ENCODE measurements at places on chromosomes 7 and 10.

GRCh38 chr10:20855398-20856038 lies 41.6 kb downstream of the NEBL start:
- DNase-seq: no peak

GRCh38 chr10:103828587-103829197 lies 26.7 kb downstream of the SH3PXD2A start:
- DNase-seq: no peak

- DNase-seq: no peak
These were observed 9.2 kb downstream of the MKI67 start for GRCh38 chr10:128116851-128117615.

GRCh38 chr10:124992462-124993344 lies 50.8 kb downstream of the ZRANB1 start:
- no peak for DNase-seq

GRCh38 chr10:79310911-79311573 lies 36.2 kb upstream of the PPIF start:
- no peak for DNase-seq

DNA sequence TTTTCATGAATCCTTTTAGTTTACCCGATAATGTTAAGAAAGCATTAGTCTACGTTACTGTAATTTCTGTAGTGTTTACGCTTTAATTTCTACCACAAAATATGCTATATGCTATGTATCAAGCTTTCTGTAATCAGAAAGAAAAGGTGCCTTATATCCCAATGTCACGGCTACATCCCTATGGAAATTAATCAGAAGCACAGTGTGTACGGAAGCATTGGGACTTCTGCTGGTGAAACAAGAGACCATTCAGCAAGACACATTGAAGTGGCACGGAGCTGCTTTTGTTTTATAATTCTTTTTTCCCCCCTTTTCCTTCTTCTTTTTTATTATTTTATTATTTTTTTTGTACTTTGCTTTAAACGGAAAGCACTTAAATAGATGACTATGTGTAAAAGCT lies 31.2 kb upstream of the SH2B2 start:
- no peak for DNase-seq

DNA sequence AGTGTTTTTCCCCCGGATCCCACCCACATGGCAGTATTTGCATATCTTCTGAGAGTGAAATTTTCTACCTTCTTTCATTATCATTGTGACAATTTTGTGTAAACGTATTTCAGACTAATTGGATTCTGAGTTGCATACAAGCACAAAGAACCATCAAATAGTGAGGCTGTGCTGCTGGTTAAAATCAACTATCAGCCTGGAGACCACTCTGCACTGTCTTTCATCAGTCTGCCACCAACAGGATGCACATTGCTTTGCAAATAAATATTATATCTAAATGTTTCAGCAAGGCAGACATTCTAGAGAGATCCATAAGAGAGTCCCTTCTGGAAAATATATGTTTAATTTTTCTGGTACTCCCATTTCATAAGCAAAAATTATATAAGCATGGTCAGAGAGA lies 851.8 kb downstream of the XPNPEP1 start:
- no peak for DNase-seq

DNA sequence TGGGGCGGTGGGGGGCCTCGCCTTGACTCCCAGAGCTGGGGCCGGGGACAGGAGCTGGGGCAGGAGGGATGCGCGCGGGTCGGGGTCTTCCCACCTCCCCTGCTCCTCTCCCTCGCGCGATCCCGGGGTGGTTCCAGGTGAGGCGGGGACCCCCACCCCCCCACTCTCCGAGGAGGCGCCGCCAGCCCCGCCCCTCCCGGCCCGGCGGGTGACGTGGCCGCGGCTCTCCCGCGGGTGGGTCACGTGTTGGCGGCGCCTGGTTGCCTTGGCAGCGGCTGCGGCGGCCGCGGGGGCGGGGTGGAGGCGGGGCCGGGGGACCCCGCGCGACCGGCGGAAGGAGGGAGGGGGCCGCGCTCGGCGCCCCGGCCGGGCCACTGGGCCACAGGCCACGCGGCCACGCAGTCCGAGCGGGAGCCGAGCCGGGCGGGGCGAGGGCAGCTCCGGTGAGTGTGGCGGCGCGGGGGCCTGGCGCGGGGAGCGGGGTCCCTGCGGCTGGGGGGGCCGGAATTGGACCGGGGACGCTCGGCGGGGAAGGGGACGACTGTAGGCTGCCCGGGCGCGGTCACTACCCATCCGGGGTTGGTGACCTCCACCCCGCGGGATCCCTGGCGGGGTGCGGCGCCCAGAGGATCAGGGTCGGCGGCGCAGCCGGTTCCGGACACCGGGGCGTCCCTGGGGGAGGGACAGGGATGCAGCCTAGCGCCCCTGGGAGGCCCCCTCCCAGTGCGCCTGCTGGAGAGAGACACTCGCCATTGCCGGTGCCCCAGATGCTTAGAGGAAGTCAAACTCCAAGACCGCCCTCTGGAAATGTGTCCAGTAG lies at the start of gene ORAI2:
ORAI2 (plus strand) TSS at position 357 of the 820 bp plus-strand sequence. CDS start 5,382 bp downstream, outside the sequence.
- DNase-seq: peak; percentile 81

DNA sequence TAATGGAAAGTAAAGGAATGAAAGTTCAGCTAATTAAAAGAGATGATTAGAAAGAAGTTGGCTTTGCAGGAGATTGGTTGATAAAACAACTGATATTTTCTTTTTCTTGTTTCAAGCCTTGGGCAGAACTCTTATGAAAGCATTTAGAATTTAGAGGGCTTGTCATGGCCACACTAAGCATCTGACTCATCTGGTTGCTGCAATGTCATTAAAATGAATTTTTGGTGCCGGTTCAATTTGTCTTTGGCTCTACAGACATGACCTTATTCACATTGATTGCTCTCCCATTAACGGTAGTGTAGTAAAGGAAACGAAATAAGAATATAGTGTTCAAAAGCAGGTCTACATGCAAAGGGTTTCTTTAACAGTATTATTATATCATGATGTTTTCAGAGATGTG lies 1012.4 kb upstream of the C7orf33 start:
- DNase-seq: no peak

GRCh38 chr7:27593226-27593625 lies 69.5 kb downstream of the HIBADH start:
- DNase-seq: no peak

DNA sequence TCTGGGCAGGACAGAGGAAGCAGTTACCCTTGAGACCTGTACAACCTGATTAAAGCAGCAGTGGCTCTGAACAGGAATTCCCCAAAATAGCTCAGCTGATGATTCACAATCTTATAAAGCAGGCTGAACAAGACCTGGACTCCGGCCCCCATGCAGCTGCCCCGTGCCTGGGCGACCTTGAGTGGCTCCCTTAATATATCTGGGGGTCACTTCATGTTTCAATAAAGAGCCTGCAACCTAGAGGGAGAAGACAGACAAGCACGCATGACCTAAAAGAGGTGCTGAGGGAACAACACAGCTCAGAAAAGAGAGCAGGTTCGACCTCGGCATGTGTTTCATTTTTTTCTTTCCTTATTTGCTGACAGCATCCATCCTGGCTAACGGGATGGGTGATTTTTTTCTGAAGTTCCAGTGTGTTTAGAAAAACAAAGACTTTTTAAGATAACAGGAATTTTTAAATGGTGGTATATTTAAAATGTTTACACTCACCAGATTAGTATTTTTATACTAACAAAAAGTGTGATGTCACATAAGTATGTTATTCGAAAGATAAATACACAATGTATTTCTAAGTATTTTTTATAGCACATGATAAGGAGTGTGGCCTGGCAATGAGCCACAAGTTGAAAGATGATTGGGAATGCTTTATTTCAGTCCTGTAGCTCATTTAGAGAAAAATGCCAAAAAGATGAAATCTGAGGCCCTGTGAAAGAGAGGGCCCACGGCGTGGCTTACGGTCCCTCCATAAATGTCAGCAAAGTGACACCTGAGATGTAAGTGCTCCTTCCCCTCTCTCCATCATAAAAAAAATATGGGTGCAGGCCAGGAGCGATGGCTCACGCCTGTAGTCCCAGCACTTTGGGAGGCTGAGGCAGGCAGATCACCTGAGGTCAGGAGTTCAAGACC lies 161.3 kb downstream of the SLIT1 start:
- no peak for DNase-seq

DNA sequence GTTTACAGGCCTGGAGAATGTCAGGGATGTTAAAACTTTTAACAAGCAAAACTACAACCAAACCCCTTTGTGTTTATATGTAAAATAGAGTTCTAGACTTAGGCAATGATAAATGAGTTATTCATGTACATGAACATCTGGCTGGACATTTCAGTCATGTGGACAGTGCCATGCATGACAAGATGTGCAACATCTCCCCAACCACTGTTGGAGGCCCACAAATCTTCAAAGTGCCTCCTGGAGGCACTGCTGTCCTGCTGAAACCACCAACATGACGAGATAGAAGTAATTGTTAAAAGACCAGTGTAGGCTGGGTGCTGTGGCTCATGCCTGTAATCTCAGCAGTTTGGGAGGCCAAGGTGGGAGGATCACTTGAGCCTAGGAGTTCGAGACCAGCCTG lies 18.4 kb downstream of the PPIA start:
- DNase-seq: no peak

GRCh38 chr7:45136106-45137060 lies 21.2 kb upstream of the RAMP3 start:
- peak; percentile 47 for DNase-seq

GRCh38 chr10:71260622-71261325 lies 48.4 kb downstream of the UNC5B start:
- no peak for DNase-seq

GRCh38 chr10:11080564-11080984 lies 62.9 kb downstream of the CELF2 start:
- DNase-seq: no peak

GRCh38 chr10:102283890-102284289 lies 38.6 kb downstream of the GBF1 start:
- no peak for DNase-seq

DNA sequence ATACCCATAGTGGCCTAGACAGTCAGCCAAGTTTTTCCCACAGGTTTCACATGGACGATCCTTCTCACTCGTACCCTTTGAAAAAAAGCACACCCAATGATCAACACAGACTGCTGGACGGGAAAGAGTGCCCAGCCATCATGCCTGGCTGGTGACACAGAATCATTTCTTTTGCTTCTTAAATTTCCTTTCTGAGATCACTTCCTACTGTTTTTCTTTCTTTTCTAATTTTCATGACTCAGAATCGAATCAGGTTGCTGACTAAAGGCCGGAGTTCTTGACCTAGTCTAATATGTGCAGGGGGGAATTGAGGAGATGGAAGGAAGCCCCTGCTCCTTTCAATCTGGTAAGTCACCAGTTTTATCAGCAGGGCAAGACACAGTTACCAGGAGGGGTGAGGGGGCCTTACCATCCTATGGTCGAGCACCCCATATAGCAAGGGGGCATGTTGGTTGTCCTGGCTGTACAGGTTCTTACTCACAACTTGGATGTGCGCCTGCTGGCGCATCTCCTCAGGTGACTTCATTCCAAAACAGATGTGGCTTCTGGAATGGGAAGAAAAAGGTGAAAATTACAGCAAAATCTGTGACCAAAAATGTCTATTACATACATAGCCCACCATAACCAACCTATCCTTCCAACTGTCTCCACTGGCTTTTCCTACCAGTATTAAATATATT lies 3.5 kb downstream of the POLR3A start:
- no peak for DNase-seq

DNA sequence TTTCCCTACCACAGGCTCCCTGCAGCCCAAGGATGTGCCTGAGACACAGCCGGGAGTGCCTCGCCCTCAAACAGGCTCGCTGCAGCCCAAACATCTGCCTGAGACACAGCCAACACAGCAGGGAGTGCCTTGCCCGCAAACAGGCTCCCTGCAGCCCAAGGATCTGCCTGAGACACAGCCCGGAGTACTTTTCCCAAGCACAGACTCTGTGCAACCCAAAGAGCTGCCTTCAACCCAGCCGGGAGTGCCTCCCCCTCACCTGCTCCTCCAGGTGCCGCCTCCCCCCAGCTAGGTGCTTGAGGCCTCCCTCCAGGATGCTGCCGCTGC lies 42.9 kb downstream of the ANTXRL start:
- no peak for DNase-seq

- DNase-seq: no peak
These were observed 75.7 kb downstream of the AKR1D1 start for GRCh38 chr7:138151731-138152577.

- no peak for DNase-seq
These were observed 215.8 kb downstream of the MAD1L1 start for GRCh38 chr7:2016761-2017480.

DNA sequence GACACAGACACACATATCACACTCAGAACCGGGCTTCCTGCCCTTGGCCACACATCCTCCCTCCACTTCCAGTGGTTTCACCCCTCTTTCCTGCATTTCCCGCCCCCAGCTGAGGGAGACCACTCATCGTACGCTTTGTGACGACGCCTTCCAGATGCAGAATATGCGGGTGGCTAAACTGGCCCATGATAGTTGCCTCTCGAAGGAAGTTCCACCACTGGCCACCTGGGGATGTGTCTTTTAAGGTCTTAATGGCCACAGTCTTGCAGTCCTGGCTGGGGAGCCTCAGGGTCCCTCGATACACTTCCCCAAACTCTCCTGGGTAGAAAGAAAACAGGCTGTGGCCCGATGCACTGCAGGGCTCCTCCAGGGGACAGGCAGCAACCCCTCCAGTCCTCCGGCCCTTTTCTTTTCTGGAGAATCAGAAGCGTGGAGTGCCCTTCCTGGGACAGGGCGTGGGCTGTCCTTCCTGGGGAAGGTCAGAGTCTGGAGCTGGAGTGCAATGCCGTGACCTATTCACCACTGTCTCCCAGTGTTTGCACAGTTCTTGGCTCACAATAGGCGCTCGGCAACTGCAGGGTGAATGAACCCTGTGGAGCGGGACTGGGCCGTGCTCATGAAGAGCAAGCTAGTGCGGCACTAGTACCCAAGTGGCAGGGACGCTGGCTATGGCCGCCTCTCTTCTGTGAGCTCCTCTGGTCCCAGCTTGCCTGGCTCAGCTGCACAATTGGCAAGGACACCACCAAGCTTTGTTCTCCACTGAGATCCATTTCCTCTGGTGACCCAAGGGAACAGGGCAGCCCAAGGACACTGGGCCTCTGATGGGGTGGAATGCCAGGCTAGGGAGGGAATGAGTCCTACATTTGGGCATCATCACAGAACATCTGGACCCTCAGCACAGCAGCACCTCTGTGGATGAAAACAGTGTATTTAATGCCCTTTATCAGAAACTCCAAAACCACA lies 13.2 kb downstream of the EPHA1 start:
- no peak for DNase-seq

GRCh38 chr7:102473271-102473991 lies 5.3 kb downstream of the POLR2J start:
- DNase-seq: no peak

- no peak for DNase-seq
These were observed 442.6 kb upstream of the IGFBP3 start for GRCh38 chr7:46363688-46364087.
